Neural progenitor cell (in vitro differentiated cells): ENCODE measurements at places on chromosomes 5 and 9.

DNA sequence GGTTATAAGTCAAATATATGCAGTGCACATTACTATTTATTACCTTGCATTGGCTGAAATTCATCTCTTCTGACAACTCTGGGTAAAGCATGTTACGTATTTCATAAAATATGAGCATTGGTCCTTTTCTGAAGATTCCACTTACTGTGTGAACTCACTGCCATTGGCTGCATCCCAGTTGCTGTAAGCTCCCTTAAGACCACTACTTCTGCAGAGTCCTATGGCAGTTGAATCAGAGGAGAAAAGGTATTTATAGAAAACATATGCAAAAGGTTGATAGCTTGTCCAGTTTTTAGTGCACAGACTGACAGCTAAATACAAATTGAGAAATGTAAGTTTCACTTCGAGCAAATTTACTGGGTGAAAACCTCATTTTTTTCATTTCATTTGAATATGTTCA lies 394.6 kb upstream of the ARRDC3 start:
- peaks cover 14% of the 10 kb centered on the region for H3K4me1 ChIP-seq
- H3K4me3 ChIP-seq: no peak overlapping the region
- H3K27ac ChIP-seq: no peak overlapping the region
- DNase-seq: no peak
- no peaks in the 10 kb centered on the region for H3K36me3 ChIP-seq

DNA sequence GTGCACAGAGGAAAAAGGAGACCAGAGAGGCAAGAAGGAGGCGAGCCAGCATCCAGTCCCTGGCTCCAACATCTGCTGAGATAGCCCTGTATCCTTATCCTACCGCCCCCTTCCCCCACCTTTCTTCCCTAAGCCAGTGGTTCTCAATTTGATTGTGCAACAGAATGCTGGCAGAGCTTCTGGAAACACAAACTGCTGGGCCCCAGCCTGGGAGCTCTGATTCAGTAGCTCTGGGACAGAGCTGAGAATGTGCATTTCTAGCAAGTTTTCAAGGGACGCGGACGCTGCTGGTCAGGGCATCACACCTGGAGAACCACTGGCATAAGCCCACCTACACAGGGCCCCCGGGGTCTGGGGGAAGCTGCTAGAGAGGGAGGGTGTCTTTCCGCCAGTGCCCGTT lies 21.1 kb downstream of the AK8 start:
- no peaks in the 10 kb centered on the region for H3K27me3 ChIP-seq
- H3K36me3 ChIP-seq: no peaks in the 10 kb centered on the region
- peak; percentile 22 for DNase-seq
- no peak overlapping the region for H3K27ac ChIP-seq
- H3K4me3 ChIP-seq: no peak overlapping the region

DNA sequence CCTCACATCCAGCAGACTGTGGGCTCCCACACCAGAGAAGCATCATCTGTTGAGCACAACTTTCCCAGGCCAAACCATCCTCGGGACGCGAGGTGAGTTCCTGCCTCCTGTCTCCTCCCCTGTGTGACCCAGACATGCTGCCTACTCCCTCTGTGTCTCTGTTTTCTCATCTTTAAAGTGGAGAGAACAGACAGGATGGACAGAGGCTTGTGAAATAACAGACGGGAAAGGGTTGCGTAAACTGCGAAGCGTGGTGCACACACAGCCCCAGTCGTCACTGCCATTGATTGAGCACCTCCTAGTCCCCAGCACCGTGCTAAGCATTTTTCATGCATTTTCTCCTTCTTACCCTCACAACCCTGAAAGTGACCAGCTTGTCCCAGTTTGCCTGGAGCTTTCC lies 52.1 kb upstream of the LMX1B start:
- H3K4me3 ChIP-seq: no peak overlapping the region
- no peaks in the 10 kb centered on the region for H3K4me1 ChIP-seq
- peaks cover 58% of the 10 kb centered on the region for H3K27me3 ChIP-seq

DNA sequence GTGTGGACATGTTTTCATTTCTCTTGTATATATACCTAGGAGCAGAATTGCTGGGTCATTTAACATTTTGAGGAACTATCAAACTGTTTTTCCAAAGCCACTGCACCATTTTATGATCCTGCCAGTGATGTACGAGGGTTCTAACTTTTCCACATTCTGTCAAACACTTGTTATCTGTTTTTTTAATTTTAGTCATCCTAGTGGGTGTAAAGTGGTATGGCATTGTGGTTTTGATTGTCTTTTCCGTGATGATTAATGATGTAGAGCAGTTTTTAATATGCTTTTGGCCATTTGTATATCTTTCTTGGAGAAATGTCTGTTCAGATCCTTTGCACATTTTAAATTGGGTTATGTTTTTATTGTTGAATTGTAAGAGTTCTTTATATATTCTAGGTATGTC lies 107.0 kb downstream of the MELK start:
- no peak overlapping the region for H3K4me3 ChIP-seq
- H3K27ac ChIP-seq: no peak overlapping the region
- no peaks in the 10 kb centered on the region for H3K4me1 ChIP-seq
- no peaks in the 10 kb centered on the region for H3K27me3 ChIP-seq
- no peak for DNase-seq

- no peak for DNase-seq
- H3K36me3 ChIP-seq: no peaks in the 10 kb centered on the region
- no peaks in the 10 kb centered on the region for H3K27me3 ChIP-seq
- H3K27ac ChIP-seq: no peak overlapping the region
Measured at GRCh38 chr9:71352837-71353236, 231.4 kb upstream of the TRPM3 start.

GRCh38 chr5:181131514-181131913 lies 545 bp upstream of the OR2V1 start:
- no peak for DNase-seq
- H3K4me3 ChIP-seq: no peak overlapping the region
- peaks cover 24% of the 10 kb centered on the region for H3K27me3 ChIP-seq
- no peak overlapping the region for H3K27ac ChIP-seq
- no peaks in the 10 kb centered on the region for H3K4me1 ChIP-seq
- H3K36me3 ChIP-seq: no peaks in the 10 kb centered on the region

DNA sequence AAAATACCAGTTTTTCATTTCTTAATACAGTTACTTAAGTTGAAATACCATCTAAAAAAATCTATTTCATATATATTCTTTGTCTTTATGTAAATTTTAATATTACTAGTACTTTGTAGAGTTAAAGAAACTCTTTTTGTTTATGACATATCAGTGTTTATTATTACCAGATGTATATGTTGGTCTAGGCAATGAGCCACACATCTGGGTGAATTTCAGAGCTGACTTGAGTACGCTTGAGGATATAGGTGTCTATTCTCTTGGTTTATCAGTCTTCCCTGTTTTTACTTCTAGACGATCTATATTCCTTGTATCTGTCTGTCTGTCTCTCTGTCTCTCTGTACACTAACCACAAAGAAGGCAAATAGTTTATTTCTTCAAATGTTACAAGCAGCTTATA lies 2.9 kb downstream of the SMAD5 start:
- DNase-seq: no peak
- H3K4me3 ChIP-seq: no peak overlapping the region
- H3K27me3 ChIP-seq: peaks cover 4% of the 10 kb centered on the region

GRCh38 chr9:130989891-130990290 lies 19.1 kb upstream of the LAMC3 start:
- no peaks in the 10 kb centered on the region for H3K4me1 ChIP-seq
- H3K27me3 ChIP-seq: no peaks in the 10 kb centered on the region
- no peak overlapping the region for H3K4me3 ChIP-seq
- H3K27ac ChIP-seq: no peak overlapping the region
- no peaks in the 10 kb centered on the region for H3K36me3 ChIP-seq
- DNase-seq: no peak

DNA sequence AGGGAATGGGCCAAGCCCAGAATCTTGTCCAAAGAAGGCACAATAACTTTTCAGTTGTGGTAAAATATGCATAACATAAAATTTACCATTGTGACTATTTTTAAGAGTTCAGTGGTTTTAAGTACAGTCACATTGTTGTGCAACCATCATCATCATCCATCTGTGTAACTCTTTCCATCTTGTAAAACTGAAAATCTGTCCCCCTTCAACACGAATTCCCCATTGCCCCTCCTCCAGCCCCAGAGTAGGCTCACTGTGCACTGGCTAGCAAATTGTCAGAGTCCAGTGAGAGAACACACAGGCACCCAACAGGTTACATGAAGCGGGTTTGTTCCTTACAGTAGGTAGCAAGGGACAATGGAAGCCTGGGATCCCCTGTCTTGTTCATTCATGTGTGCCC lies 13.7 kb downstream of the BARX1 start:
- H3K27me3 ChIP-seq: peaks cover 96% of the 10 kb centered on the region
- no peaks in the 10 kb centered on the region for H3K36me3 ChIP-seq
- no peak overlapping the region for H3K27ac ChIP-seq
- H3K4me3 ChIP-seq: no peak overlapping the region
- DNase-seq: no peak
- peaks cover 17% of the 10 kb centered on the region for H3K4me1 ChIP-seq

GRCh38 chr5:181133610-181134231 lies 2.8 kb upstream of the OR2V1 start:
- DNase-seq: no peak
- H3K4me3 ChIP-seq: no peak overlapping the region
- no peaks in the 10 kb centered on the region for H3K4me1 ChIP-seq
- no peaks in the 10 kb centered on the region for H3K36me3 ChIP-seq

DNA sequence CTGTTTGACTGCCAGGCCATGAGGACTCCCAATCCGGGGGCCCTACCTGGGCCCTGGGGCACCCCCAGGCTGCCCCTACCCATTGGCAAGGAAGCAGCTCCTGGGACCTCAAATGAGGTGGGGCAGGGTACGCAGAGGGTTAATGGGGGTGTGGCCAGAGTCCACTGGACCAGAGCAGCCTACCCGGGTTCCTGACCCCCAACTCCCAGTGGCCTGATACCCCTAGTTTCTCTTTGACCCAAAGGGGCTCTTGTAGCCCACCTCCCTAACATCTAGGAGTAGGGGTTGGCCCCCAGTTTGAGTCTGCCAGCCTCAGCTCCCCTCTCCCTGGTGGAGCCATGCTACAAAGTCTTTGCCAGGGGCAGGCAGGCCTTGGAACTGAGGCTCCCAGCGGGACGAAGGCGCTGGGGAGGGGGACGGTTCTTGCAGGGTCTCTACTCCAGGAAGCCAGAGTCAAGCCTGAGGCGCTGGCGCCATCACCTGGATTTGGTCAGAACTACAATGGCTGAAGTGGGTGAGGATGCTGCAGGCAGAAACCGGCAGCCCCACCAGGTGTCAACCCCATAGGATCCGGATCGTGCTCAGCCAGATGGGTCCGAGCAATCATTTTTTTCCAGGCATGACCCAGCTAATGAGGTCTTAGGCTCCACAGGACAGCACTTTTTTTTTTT lies 8.4 kb upstream of the CERCAM start:
- H3K27me3 ChIP-seq: peaks cover 100% of the 10 kb centered on the region
- peaks cover 13% of the 10 kb centered on the region for H3K4me1 ChIP-seq
- H3K4me3 ChIP-seq: no peak overlapping the region
- H3K36me3 ChIP-seq: no peaks in the 10 kb centered on the region

GRCh38 chr9:120854596-120855327 lies 12.0 kb upstream of the PSMD5 start:
- H3K27ac ChIP-seq: no peak overlapping the region
- no peak for DNase-seq
- H3K36me3 ChIP-seq: no peaks in the 10 kb centered on the region
- H3K4me3 ChIP-seq: no peak overlapping the region
- H3K4me1 ChIP-seq: peaks cover 22% of the 10 kb centered on the region

GRCh38 chr5:172427202-172427601 lies 27.1 kb downstream of the SH3PXD2B start:
- DNase-seq: no peak
- H3K27me3 ChIP-seq: no peaks in the 10 kb centered on the region
- H3K4me3 ChIP-seq: no peak overlapping the region
- no peaks in the 10 kb centered on the region for H3K36me3 ChIP-seq
- peaks cover 12% of the 10 kb centered on the region for H3K4me1 ChIP-seq
- no peak overlapping the region for H3K27ac ChIP-seq

DNA sequence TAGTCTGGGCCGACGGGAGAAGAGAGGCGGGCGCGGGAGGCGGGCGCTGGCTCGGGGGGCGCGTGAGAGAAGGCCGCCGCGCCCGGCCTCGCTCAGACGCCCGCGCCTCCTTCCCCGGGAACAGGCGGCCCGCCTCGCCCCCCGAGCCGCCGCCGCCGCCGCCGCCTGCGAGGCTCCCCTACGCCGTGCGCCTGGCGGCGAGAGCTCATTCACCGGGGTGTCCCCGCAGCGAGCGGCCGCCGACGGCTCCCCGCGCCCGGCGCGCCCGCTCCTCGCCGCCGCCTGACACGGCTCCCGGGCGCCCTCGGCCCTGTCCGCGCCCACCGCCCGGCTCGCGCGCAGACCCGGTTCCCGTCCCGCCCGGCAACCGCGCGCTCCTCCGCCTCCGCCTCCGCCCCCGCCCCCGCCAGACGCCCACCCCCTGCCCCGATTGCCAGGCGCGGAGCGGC lies at the start of gene GNAQ:
TSS of gene GNAQ (minus strand) at position 368 of the 449 bp plus-strand sequence. CDS start 576 bp downstream, outside the sequence.
- DNase-seq: no peak
- no peaks in the 10 kb centered on the region for H3K36me3 ChIP-seq
- peaks cover 27% of the 10 kb centered on the region for H3K4me1 ChIP-seq
- H3K27ac ChIP-seq: peak within 1 kb of the TSS; percentile 95

DNA sequence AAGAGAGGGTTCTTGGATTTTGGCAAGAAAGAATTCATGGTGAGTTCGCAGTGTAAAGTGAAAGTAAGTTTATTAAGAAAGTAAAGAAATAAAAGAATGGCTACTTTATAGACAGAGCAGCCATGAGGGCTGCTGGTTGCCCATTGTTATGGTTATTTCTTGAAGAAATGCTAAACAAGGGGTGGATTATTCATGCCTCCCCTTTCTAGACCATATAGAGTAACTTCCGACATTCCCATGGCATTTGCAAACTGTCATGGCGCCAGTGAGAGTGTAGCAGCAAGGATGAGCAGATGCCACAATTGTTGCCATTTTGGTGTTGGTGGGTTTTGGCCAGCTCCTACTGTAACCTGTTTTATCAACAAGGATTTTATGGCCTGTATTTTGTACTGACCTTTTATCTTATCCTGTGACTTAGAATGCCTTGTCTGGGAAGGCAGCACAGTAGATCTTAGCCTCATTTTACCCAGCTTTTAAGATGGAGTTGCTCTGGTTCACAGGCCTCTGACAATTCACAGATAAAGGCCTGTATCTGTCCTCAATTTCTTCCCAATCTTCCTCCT lies 1026.1 kb upstream of the DMAC1 start:
- H3K36me3 ChIP-seq: no peaks in the 10 kb centered on the region
- H3K4me3 ChIP-seq: no peak overlapping the region
- no peak overlapping the region for H3K27ac ChIP-seq
- no peak for DNase-seq

DNA sequence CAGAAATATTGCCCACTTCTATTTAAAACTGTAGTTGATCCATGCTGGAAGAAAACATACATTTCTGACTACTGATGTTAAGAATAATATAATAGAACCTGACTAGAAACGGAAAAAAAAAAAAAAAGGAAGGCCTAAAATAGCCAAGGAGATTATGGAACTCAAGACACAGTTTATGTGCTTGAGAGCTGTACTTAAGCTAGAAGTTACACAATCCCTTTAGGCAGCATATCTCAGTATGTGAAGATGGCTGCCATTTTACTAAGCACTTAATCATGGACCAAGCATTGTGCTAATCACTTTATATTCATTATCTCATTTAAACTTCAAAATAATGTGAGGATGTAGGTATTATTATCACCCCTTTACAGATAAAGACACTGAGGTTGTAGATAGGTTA lies 73.0 kb upstream of the NR4A3 start:
- no peak overlapping the region for H3K27ac ChIP-seq
- H3K27me3 ChIP-seq: no peaks in the 10 kb centered on the region

- no peaks in the 10 kb centered on the region for H3K4me1 ChIP-seq
- H3K4me3 ChIP-seq: no peak overlapping the region
- H3K36me3 ChIP-seq: no peaks in the 10 kb centered on the region
- H3K27me3 ChIP-seq: no peaks in the 10 kb centered on the region
Measured at GRCh38 chr5:58818465-58818864, 235.6 kb downstream of the RAB3C start.
